ENCODE measurements at places on chromosomes 11 and 22. TPM values are rescaled to one million over a fixed set of nuclear protein-coding genes. Genes with fewer than 3 reads are reported as not detected.

The CRYBA4 gene
- not detected for total RNA-seq

The HTR3B gene
- not detected for total RNA-seq

The UCP3 gene
- not detected for total RNA-seq

The MMP12 gene
- 1.5 TPM for total RNA-seq

The TMEM223 gene
- 43.1 TPM for total RNA-seq

The PGA4 gene
- not detected for total RNA-seq

The CRY2 gene
- total RNA-seq, result 8.9 TPM

The OR52I1 gene
- not detected for total RNA-seq

The CNGA4 gene
- not detected for total RNA-seq

The HBG2 gene
- total RNA-seq, result 2.6 TPM

The CLDN5 gene
- total RNA-seq, result not detected

The ACRV1 gene
- total RNA-seq, result not detected

The OR8G5 gene
- not detected for total RNA-seq

The SCGB2A2 gene
- not detected for total RNA-seq

The WT1 gene
- total RNA-seq, result not detected

The PLA2G6 gene
- total RNA-seq, result 12.2 TPM

The SLC17A6 gene
- 0.02 TPM for total RNA-seq

The KCNC1 gene
- total RNA-seq, result not detected

The EMID1 gene
- 3.0 TPM for total RNA-seq

The CARNS1 gene
- not detected for total RNA-seq

The MB gene
- total RNA-seq, result not detected

The MYBPC3 gene
- not detected for total RNA-seq

The MS4A4A gene
- 0.55 TPM for total RNA-seq

The PAK1 gene
- total RNA-seq, result 27.7 TPM

The KLHL35 gene
- total RNA-seq, result not detected

The OR5P2 gene
- total RNA-seq, result not detected

The FGF19 gene
- not detected for total RNA-seq

The SMC1B gene
- not detected for total RNA-seq

The OR5T2 gene
- total RNA-seq, result not detected

The KRTAP5-8 gene
- total RNA-seq, result not detected

The ELMOD1 gene
- 3.3 TPM for total RNA-seq

The OR52A1 gene
- not detected for total RNA-seq

The CNTF gene
- total RNA-seq, result 0.72 TPM

The RAB36 gene
- total RNA-seq, result 3.0 TPM

The MPZL2 gene
- total RNA-seq, result 1.0 TPM

The PTGDR2 gene
- total RNA-seq, result not detected

The TLCD5 gene
- 6.3 TPM for total RNA-seq

The TIGD3 gene
- total RNA-seq, result 1.1 TPM

The MUC15 gene
- total RNA-seq, result 5.9 TPM

The CSNK2A3 gene
- 2.1 TPM for total RNA-seq

The PRR5L gene
- 75.8 TPM for total RNA-seq

The FAM180B gene
- total RNA-seq, result not detected

The ADAMTS8 gene
- total RNA-seq, result not detected

The PAFAH1B2 gene
- 108 TPM for total RNA-seq

Measured in H4 (cell line).